HFF-Myc (cell line): ENCODE measurements at places on chromosomes 4 and X.

GRCh38 chrX:40268188-40268520 lies 170.4 kb upstream of the BCOR start:
- DNase-seq, result no peak

DNA sequence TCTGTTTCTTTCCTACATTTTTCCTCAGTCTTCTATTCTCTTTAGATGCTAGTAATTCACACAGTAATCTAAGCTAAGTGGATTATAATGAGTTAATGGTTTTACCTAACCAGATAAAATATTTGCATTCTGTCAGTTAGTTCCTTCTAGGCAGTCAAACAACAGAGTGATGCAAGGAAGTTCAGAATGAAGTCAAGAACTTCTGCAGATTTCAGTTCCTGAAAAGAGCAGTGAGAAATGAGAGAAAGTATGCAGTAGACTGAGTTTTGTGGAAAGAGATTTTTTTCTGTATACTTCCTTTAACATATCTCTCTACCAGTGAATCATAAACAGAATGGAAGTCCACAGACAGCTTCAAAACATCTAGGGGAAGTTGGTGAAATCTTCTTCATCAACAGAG lies 774.0 kb upstream of the POU3F4 start:
- DNase-seq, result no peak

GRCh38 chrX:34493086-34493485 lies 164.0 kb downstream of the TMEM47 start:
- no peak for DNase-seq

DNA sequence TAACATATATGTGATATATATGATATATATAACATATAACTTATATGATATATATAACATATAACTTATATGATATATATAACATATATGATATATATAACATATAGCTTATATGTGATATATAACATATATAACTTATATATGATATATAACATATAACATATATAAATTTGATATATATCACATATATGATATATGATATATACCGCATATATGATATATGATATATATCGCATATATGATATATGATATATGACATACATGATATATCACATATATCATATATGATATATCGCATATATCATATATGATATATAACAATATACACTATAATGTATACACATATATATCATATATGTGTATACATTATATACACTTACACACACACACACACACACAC lies 114.3 kb downstream of the ELOVL6 start:
- DNase-seq, result no peak

DNA sequence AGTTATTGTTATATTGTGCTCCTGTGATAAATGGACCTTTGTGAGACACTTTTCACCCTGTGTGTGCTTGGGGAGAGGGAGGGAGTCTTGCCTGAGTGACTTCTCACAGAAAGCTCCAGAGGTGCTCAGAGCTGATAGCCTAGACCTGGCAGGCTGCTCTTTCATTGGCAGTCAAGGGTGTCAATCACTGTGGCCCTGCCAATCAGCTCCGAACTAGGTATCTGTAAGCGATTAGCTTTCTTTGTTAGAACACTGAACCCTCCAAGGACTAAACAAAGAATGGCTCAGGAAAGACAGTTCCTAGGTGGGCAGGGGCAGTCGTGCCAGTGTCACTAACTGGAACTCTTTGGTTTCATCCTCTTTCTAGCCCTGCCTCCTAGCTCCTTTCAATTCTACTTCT lies 2.7 kb upstream of the NALF2 start:
- no peak for DNase-seq

DNA sequence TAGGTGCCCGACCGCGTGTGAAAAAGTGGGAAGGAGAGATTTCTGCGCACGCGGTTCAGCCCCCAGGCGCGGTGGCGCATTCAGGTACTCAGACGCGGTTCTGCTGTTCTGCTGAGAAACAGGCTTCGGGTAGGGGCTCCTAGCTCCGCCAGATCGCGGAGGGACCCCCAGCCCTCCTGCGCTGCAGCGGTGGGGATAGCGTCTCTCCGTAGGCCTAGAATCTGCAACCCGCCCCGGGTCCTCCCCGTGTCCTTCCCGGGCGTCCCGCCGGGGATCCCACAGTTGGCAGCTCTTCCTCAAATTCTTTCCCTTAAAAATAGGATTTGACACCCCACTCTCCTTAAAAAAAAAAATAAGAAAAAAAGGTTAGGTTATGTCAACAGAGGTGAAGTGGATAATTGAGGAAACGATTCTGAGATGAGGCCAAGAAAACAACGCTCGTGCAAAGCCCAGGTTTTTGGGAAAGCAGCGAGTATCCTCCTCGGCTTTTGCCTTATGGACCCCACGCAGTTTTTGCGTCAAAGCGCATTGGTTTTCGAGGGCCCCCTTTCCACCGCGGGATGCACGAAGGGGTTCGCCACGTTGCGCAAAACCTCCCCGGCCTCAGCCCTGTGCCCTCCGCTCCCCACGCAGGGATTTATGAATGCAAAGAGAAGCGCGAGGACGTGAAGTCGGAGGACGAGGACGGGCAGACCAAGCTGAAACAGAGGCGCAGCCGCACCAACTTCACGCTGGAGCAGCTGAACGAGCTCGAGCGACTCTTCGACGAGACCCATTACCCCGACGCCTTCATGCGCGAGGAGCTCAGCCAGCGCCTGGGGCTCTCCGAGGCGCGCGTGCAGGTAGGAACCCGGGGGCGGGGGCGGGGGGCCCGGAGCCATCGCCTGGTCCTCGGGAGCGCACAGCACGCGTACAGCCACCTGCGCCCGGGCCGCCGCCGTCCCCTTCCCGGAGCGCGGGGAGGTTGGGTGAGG lies 3.7 kb downstream of the SHOX start:
- DNase-seq, result no peak

- DNase-seq, result peak; percentile 6
Measured at GRCh38 chr4:81084029-81084428, 53.5 kb downstream of the BMP3 start.

DNA sequence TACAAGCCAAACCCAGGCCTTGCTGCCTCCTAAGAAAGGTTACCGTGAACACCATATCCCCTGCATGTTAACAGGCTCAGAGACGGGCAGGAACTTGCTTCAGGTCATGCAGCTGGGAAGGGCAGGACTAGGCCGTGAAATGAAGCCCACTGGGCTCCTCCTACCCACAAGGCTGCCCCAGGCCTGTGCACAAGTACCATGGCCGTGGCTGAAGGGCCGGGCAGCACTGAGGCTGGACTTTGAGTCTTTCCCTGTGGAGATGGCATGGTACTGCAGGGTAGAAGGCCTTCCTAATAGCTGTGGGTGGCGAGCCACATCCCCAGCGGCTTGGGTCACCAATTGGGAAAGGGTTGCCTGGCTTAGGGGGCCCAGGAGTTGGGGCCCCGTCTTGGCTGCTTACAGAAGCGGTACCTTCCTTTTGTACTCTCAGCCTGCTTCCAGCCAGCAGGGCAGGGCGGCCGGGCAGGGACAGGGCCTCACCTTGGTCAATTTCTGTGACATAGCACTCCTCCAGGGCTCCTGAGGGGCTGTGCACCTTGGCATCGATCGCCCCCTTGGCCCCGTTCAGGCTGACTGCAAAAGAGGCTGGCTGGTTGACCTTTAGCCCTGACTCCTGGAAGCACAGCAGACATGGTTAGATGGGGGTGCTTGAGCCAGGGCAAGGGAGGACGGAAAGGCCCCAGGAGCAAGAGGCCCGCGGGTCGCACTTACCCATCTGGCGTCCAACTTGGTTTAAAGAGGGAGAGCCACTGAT lies 23.8 kb downstream of the FLNA start:
- DNase-seq, result no peak

DNA sequence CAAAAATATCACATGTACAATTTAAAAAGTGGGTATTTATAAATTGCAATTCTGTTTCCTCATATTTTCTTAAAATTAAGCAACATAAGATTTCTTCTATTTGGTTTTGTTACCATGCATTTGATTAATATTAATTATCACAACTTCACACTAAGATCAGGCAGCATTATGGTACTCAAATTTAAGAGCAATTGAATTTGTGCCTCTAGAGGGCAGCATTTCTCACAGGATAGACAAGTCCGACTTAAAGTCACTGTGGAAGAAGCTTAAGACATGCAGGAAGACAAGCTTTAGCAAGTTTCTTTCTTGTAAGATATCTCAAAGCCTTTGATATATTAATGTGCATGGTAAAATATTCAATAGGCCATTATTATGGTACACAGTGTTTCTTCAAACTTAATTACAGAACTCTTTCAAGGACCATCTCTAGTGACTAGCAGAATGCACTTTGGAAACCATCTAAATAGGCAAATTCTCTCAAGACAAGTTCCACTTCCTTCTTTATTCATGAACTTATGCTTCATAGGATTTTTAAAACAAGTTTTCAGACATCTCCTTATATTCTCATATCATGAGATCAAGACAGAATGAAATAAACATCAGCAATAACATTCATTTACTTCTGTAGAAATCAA lies 35.0 kb downstream of the FBXW7 start:
- peak; percentile 69 for DNase-seq

DNA sequence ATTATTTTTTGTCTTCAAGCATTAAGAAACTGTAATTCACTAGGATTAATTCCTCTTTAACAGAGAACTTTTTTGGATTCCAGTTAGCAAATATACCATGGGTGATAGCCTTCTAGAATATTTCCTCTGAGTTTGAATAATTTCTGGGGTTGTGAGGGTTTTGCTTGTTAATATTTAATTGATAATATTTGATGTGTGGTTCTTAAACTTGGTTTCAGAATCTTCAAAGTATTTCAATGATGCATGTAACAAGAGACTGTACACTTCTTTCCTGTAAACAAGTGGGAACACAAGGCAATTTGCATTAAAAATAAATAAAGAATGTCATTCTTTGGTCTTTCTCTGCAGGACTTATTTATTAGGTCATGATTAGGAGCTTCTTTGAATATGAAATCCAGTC lies 9.5 kb upstream of the C4orf51 start:
- DNase-seq, result no peak

GRCh38 chr4:159608436-159608835 lies 505.6 kb downstream of the RAPGEF2 start:
- no peak for DNase-seq

GRCh38 chrX:3963980-3964379 lies 250.5 kb upstream of the PRKX start:
- DNase-seq, result no peak

- no peak for DNase-seq
Measured at GRCh38 chr4:3371033-3372001, 70.5 kb upstream of the HGFAC start.

DNA sequence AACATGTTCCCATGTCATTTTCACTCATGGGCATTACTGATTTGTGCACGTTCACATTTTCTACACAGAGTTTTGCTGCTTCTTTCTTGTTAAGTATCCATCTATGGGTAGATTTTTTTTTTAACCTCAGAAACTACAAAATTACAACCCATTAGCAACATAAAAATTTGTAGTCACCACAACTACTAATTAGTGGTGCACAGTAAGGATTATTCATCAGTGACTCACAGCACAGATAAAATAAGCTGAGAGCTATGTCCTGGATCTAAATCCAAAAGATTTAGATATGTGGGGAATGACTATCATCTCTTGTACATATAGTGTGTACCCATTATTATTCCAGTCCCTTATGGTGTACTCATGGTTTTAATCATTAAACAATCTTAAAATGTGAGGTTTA lies 19.7 kb upstream of the AMELX start:
- no peak for DNase-seq

DNA sequence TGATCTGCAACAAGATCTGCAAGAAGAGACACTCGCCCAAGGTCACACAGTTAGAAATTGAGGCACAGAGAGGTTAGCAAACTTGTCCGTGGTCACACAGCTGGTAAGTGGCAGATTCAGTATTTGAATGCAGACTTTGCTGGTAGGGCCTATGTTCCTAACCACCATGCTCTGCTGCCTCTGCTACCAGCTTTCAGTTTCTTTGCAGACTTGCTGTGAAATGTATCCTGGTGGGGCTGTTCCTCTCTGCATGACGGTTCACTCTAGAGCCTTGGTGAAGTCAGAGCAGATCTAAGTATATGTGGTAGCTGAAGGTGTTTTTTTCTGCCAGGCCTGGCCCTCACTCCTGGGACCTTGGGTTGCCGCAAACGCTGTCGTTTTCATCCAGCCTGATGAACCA lies 87.1 kb downstream of the BEND2 start:
- DNase-seq, result no peak

- DNase-seq, result no peak
Measured at GRCh38 chr4:173538148-173538908, 8.3 kb upstream of the HAND2 start.

DNA sequence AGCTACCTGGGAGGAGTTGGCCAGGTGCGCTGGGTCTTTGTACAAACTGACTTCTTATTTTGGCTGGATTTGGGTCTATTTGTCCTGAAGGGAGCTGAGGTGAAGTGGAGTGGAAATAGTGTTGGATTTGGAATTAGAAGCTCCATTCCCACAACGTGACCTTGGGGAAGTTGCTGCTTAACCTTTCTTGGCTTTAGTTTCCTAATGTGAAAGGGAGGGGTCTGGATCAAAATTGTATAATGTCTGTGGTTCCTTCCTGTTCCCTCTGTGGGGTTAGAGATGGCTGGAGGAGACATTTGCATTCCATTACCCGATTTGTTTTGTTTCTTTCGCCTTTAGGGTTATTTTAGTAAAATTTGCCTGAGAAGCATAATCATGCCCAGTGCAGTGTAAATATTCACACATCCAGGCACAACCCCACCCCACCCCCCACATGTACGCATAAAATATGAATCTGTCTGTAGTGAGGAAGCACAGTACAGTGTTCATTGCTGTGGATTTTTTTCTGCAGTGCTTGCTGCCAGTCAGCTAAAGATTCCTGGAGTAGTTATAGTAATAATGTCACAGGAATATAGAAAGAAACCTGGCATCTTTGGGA lies 21.5 kb downstream of the JADE1 start:
- DNase-seq, result no peak

DNA sequence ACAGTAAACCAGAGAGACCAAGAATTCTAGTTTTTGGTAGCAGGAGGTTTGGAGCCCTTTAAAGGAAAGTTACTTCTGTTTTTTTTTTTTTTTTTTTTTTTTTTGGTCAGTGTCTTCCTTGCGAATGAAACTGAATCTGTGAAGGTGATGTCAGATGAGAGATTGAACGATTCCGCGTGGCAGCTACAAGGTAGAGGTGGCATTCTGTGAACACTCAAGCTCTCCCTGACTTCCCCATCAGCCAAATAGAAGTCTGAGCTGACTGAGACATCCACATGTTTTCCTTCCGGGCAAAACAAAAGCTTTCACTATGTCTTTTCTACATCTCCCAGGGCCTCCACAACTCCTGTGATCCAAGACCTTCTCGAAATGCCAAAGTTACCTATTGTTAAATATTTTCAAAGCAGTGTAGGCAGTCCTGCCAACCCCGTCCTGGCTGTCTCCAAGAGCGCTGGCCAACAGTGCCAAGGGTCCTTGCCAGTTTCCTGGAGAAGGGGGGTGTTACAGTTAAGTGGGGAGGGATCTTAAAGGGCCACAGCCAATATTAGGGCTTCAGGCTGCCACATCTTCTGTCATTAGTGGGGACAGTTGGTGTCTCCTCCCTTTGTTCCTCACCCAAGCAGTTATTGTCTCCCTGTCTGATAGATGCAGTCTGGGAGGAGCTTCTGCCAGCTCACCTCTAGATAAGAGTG lies 102.9 kb upstream of the SLC34A2 start:
- no peak for DNase-seq

GRCh38 chrX:46882266-46882665 lies 30.0 kb upstream of the JADE3 start:
- DNase-seq, result no peak
